AG04450 (cell line): ENCODE measurements at places on chromosomes 13 and 19.

GRCh38 chr19:40627486-40628279, 26.5 kb downstream of the LTBP4 start:
- DNase-seq, result no peak

GRCh38 chr19:29700498-29700897, 14.6 kb downstream of the C19orf12 start:
- DNase-seq, result no peak

GRCh38 chr13:19861762-19862161, 1.7 kb downstream of the ZMYM5 start:
- no peak for DNase-seq

DNA sequence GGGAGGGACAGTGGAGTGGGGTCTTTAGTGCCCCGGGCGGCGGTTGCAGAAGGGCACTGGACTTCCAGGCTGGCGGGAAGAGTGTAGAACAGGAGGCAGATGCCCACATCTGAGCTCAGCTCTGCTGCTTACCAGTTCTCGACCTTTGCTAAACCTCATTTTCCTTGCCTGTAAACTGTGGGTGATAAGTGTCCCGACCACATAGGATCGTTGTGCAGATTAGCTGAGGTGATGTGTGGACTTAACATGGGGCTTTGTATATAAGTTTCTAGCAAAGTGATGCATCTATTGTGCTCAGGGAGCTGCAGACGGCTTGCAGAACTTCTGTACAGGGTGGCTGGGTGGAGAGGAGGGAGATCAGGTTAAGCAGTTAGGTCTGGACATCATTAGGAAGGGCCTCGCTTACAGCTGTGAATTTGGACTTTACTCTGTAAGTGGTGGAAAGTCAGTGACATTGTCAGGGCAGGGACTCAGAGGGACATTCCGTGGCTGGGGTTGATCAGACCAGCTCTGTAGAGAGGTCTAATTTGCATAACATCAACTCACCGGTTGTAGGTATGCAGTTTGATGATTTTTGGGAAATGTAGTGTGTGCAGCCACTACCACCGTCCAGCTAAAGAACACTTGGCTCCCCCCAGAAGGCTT, 70.0 kb downstream of the SPATA13 start:
- DNase-seq, result no peak

GRCh38 chr13:67772807-67773453, 542.8 kb upstream of the PCDH9 start:
- DNase-seq, result no peak

- no peak for DNase-seq
These were observed 132.5 kb downstream of the NALCN start for GRCh38 chr13:101283782-101284181.

- DNase-seq, result no peak
These were observed 194.3 kb upstream of the SOX1 start for GRCh38 chr13:111872475-111873150.

DNA sequence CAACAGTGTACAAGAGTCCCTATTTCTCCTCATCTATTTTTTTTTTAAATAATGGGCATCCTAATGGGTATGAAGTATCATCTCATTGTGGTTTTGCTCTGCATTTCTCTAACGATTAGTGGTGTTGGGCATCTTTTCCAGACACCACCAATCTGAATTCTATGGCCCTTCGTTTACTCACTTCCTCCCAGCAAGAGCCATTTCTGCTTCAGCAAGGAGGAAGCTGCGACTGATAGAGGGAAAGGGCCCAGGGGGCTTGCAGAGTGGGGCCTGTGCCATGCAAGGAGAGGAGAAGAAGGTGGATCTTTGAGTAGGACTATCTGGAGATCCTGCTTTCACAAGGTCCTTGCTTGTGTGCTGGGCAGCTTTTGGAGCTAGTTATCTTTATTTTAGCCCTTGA, 58.0 kb downstream of the USPL1 start:
- DNase-seq, result no peak

DNA sequence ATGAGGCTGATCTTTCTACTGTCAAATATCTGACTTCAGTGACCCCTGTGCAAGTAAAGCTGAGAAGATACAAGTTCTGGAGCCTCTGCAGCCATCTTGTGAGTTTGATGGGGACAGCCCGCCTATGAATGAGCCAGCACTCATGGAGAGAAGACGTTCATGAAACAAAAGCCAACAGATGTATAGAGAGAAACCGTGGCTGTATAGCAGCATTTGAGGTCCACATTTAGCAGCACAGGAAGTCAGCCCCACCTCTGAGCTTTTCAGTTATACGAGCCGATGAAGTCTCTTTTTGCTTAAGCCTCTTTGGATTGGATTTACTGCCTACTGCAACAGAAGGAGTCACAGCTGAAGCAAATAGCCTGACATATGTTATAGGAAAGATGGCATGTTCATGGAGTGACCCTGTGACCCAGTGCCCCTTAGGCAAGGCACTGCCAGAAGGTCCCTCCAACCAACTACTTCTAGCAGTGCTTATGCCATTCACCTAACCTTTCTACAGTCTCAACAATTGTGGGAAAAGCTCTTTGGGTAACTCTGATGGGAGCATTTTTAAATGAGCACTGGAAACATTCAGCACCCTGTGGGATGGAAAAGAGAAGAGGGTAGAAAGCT, 3.5 kb upstream of the DLEU7 start:
- DNase-seq, result no peak

DNA sequence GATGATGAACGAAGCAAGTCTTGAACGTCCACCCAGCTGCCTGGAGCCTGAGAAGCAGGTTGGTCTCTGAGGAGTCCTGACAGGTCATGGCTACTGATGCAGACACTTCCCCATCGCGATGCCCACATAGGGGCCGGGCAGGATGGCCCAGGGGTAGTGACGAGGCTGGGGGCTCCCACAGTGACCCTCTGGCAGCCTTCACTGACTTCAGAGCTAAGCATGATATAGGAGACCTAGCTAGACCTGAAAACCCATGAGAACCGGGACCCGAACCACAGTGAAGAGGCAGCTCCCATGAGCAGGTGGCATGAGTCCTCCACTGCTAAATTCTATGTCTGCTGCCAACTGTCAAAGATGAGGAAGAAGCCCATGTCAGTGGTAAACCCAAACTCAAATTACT, 91.7 kb downstream of the RNASEH2B start:
- DNase-seq, result no peak
